ENCODE measurements at places on chromosomes 7 and 10. TPM values are rescaled to one million over a fixed set of nuclear protein-coding genes. Genes with fewer than 3 reads are reported as not detected.

GRCh38 chr10:72906446-72906845 lies 12.9 kb downstream of the OIT3 start:
- no peak for DNase-seq

CYP26C1 gene
- 0.54 TPM for total RNA-seq

AFAP1L2 gene
- total RNA-seq: 4.0 TPM

- DNase-seq: no peak
These were observed 30.0 kb downstream of the CLDN12 start for GRCh38 chr7:90433221-90433620.

GRCh38 chr7:22765609-22766008 lies 38.6 kb downstream of the IL6 start:
- no peak for DNase-seq

DNA sequence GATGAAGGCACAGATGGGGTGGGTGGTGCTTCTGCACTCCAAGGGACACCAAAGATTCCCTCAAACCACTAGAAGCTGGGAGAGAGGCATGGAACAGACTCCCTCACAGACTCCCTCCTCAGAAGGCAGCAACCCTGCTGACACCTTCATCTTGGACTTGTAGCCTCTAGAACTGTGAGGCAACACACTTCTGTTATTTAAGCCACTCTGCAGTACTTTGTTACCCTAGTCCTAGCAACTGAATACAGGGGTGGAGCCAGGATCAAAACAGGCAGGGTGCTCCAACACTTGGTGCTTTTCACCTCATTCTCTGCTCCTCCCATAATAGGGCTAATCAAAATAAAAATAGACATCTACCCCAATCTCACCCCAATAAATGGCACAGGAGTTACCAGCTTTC lies 2.3 kb upstream of the GSTO1 start:
- DNase-seq: no peak

KRIT1 gene
- total RNA-seq: 22.1 TPM

CLDN3 gene
- not detected for total RNA-seq

HOXA2 gene
- 0.54 TPM for total RNA-seq

NPSR1 gene
- under 0.01 TPM for total RNA-seq

CHCHD2 gene
- total RNA-seq: 442 TPM

GRCh38 chr7:366161-366803 lies 76.3 kb downstream of the FOXL3 start:
- DNase-seq: no peak

DNA sequence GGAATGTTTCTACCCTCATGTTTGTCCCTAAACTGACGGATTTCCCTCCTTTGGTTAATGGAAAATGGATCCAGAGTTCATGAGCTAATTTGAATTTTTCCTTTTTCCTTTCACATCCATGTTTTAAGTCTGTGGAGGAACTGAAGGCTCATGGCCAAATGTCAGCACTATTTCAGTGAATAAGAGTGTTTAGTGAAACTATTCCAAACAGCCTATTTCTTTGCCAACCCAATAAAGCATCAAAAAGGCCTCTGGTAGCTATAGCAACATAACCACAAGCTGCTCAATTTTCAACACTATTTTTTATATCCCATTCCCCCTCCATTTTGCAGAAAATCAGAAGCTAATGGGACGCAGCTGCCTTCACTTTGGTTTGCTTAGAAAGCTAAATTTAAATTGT lies 1454.1 kb downstream of the GATA3 start:
- DNase-seq: no peak

DNA sequence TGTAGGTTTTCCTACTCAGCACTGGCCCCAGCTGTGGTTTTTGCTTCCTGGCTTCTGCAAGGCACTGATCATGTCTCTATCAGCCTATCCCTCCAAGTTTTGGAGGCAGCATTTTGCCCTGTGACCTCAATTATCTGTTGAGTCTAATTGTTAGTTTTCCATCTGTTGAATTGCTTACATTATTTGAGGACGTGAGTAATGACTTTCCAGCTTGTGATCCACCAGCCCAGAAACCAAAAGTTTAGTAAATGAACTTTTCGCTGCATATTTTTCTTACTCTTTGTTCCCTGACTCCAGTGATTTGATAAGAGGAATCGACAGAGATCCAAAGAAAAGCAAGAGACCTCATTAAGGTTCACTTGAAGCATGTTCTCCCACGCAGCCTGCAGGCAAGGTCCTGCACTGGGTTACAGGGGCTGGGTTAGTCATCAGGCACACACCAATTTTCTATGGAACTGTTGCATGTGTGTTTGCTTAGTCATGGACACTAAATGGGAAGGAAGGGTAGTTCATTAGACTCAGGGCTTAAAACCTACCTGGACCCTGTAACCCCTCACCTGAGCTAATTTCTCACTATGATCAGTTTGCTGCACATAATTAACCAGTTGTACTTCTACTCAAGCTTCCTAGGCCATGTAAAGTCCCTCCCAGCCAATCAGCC lies 57.2 kb downstream of the AKR1E2 start:
- no peak for DNase-seq

GTF2IRD1 gene
- 1.1 TPM for total RNA-seq

SMKR1 gene
- 1.3 TPM for total RNA-seq

ANXA8L1 gene
- not detected for total RNA-seq

DNA sequence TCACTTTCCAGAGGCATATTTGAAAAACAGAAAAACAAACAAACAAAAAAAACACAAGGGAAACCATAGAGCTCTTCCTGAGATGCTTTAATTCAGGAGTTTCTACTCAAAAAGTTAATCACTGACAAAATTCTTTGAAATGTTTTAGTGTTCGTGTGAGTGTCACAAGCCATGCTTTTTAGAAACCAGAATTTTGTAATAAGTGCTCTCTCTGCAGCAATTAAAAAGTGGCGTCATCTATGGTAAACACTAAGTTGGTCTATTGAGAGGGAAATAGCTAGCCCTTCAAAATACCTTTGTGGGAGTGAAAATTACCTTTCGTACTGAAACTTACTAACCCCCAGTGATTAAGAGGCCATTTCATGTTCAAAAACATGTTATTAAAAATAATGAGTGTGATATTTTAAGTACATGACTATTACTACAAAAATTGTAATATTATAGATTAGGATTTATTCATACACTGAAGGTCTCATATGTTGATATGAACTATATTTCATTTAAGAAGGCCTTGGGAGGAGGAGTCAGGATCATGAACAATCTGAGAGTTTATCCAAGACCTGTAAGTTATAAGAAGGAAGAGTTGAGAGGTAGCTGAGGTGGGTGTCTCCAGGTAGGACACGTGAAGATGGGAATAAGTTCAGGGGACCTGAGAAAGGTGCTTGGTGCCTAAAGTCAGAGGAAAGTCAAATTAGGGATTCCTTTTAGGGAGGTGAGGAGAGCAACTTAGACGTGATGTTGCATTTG lies 94.6 kb downstream of the PPP1R9A start:
- no peak for DNase-seq

HOXA4 gene
- total RNA-seq: 1.1 TPM

NANOS1 gene
- total RNA-seq: 0.27 TPM

USP54 gene
- 11.8 TPM for total RNA-seq

PLEKHS1 gene
- total RNA-seq: not detected

DNA sequence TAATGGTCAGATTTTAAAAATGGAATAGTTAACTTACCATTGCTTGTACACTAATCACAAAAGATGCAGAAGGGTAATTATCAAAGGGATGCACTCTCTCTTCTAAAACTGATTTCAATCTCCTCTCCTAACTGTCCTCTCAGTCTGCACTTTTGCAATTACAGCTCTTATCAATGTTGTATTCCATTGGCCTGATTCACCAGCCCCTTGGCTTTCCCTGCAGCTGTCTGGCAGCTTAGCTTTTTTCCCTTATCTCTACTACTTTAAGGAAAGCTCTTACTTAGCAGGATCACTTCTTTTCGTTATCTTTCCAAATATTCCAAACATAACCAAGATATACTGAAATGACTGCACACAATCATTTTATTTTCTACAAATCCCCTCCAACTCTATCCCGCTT lies 448.8 kb downstream of the GRM8 start:
- DNase-seq: no peak

- DNase-seq: no peak
These were observed 52.5 kb downstream of the WNT2 start for GRCh38 chr7:117270371-117270770.

DNA sequence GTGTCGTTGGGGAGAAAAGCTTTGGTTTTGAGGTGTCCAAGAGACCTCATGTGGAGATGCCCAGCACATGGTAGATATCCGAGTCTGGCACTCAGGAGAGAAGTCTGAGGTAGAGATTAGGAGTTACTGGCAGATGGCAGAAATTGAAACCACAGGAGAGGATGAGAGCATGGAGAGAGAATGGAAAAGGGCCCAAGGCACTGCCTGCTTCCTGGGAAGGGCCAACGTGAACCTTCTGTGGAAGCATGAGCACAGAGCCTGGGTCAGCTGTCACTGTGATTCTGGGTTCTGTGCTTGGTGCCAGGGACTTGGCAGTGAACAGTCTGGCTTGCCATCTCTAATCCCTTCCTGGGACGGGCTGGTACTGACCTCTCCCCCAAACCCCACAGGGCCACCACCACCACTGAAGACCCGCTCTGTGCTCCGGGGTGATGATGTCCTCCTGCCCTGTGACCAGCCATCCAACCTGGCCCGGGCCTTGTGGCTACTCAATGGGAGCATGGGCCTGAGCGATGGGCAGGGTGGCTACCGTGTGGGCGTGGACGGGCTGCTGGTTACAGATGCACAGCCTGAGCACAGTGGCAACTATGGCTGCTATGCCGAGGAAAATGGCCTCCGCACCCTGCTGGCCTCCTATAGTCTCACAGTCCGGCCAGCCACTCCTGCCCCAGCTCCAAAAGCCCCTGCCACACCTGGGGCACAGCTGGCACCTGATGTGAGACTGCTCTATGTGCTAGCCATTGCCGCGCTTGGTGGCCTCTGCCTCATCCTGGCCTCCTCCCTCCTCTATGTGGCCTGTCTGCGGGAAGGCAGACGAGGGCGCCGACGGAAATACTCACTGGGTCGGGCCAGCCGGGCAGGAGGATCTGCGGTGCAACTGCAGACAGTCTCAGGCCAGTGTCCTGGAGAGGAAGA lies 4.1 kb downstream of the MRPL43 start:
- DNase-seq: no peak

GRCh38 chr7:89183712-89184111 lies 388.2 kb upstream of the TEX47 start:
- DNase-seq: no peak

GRCh38 chr10:4646547-4646946 lies 179.5 kb upstream of the AKR1E2 start:
- no peak for DNase-seq

SPACDR gene
- total RNA-seq: 0.27 TPM

GRCh38 chr10:10315989-10316388 lies 701.7 kb upstream of the CELF2 start:
- DNase-seq: no peak

GRCh38 chr7:26657206-26657641 lies 207.2 kb downstream of the SKAP2 start:
- DNase-seq: no peak

- DNase-seq: peak; percentile 69
These were observed at the start of gene IFIT5 for GRCh38 chr10:89414146-89414878. Gene IFIT5 (plus strand): TSS chr10:89414568. CDS start chr10:89414799, 231 bp downstream.

DNA sequence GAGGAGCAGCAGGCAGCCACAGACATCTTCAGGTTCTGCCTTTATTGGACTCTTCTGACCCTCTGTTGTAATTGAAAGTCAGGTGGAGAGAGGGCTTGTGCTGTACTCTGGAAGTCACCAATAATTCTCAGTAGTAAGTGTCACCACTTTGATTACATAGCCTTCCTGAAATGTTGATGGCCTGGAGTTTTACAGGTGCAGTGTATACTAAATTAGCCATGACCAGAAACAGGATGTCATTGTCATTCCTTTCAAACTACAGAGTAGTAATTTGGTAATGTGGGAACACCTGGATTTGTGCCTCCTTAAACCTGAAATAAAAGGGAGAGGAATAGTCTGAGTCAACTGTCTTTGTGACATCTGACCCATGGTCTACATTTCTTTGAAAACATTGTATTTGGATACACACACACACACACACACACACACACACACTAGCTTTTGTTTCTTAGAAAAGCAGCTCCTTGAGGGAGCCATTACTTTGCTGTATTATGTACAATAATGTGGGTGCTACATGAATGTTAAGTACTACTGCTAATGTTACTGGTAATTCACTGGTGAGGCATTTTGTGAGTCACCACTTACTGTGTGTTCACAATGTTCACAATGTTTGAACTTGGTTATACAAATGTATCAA lies 19.6 kb downstream of the ARL4A start:
- DNase-seq: no peak

DNA sequence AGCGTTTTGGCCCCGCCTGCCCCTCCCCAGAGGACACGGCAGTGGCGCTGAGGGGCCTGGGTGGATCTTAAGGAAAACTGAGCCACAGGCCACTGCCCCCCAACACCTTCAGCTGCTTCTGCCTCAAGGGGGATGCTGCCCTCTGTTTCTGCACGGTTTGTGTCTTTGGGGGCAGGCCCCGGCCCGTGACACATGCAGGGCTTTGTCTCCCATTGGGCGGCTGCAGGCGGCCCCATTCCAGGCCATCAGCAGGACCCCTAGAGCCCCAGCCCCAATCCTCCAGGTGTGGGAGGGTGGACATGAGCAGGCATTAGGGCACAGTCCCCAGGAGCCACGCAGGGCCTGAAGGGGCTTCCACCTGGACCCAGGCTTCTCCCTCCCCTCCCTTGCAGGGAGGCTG lies 25.3 kb upstream of the PPP2R2D start:
- no peak for DNase-seq

DNA sequence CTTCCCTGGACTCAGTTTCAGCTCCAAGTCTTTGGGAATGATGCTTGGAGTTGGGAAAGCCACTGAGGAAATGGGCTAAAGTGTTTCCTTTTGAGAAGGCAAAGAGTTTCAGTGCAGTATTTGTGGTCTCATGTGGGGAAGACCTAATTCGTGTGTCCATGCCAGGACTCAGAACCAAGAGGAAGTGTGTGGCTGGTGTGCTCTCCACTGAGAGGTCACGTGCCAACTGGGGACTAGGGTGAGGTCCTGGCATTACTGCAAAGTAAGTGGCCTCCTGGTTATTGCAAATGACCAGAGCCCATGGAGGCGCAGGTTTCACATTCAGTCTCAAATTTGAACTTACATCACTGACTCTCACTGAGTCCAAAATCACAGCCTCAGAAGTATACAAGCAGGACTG lies 48.6 kb upstream of the ITPRID1 start:
- no peak for DNase-seq

KLF14 gene
- not detected for total RNA-seq

LRCH4 gene
- 109 TPM for total RNA-seq

NYAP1 gene
- total RNA-seq: under 0.01 TPM

DNA sequence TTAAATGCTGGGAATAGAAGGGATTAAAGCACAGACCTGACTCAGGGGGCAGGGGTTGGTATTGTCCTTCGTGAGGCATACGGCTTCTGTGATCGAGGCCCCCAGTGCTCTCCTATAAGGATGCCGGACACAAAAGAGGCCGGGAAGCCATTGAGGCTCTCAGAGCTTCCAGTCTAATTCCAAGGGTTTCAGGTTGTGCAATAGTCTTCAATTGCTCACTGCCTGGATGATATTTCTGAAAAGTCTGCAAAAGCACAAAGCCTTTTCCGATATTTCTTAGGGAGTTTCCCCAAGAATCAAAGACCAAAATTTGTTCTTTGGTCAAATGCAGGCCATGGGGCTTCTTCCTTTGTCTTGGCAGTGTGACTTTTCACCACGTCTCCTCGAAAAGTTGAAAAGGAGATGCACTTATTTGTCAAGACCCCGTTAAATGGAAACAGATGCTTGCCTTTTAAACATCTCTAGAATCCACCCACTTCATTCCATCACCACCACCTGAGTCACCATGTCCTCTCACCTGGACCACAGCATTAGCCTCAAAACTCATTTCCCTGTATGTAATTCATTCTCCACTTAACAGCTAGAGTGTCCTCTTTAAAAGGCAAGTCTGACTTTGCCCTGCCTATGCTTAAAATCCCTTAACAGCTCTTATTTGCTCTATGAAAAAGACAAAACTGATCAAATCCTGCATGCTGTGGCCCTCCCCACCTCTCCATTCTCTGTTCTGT lies 134.8 kb upstream of the NAMPT start:
- DNase-seq: no peak

Data from hematopoietic multipotent progenitor cell (in vitro differentiated cells).